Metanephros (tissue), 2 donors: ENCODE measurements at places on chromosomes 6 and 20. TPM values are rescaled to one million over a fixed set of nuclear protein-coding genes. Genes with fewer than 3 reads are reported as not detected.

GUCA1A gene
- total RNA-seq = not detected

CNKSR3 gene
- 25.0 TPM for total RNA-seq

ITPR3 gene
- 13.8 TPM for total RNA-seq

ID1 gene
- 748 TPM for total RNA-seq

SAPCD1 gene
- 4.3 TPM for total RNA-seq

TBXT gene
- total RNA-seq = not detected

TRIM31 gene
- total RNA-seq = not detected
